ENCODE measurements at places on chromosomes 12 and 14.

DNA sequence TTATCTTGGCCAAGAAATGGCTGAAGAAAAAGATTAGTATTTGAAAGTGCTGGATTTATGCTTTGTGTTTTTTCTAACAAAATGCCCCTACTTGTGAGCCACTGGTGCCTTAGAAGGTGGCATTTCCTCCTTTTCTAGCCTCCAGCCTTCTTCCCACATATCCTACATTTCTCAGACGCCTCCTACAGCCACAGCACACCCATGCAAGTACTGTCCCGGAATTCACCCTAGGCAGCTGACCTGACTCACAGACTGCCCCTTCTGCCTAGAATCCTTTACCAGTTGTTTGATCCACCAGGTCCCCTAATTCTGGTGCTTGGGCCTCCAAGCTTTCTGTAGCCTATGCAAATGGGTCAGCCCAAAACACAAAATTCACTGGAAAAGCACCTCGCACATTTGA is 166.0 kb downstream of the FOXN3 start:
- DNase-seq: peak; percentile 42

- DNase-seq: no peak
Observed at GRCh38 chr14:37663498-37663897, 68.1 kb downstream of the TTC6 start.

- no peak for DNase-seq
Observed at GRCh38 chr14:68687746-68688145, 105.1 kb downstream of the ZFP36L1 start.

- DNase-seq: no peak
Observed at GRCh38 chr12:12788131-12788530, 2.7 kb downstream of the APOLD1 start.

DNA sequence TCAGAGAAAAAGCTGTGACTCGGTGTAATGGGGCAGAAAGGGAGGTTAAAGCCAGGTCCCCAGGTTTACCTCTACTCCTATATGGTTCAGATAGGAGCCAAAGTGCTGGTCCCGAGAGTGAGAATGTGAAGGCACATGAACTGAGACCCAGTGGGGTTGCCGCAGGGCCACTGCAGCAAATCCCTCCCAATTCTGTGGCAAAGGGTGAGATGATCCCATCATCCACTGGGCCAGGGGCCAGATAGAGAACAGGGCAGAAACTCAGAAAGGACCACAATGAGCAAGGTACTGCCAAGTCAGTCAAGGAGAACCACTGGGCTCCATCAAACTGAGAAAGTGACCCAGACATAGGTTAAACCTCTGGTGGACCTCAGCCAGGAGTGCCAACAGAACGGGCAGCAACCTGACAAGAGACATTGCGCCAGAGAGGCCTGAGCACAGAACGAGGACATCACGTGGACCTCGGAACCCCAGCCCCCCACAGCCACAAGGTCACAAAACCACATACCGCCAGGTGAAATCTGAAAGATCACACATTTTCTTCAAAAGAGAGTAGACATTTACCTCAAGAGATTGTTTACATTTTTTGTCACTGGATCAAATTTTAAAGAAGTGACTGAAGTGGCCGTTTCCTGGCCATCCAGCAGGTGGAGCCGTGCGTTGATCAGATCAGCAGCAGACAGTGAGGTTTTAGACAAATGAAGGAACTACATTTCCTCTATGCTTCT is 20.5 kb upstream of the ITPR2 start:
- peak; percentile 62 for DNase-seq

Data from H9 (cell line).